NCI-H774 (cell line): ENCODE measurements at places on chromosomes 12 and 14.
A peak's percentile ranks its signal among the peaks of the same experiment; 100 is the strongest.

GRCh38 chr14:100237735-100238418 is 1.1 kb upstream of the YY1 start:
- DNase-seq = peak; percentile 38

GRCh38 chr12:106878804-106879203 is 76.9 kb upstream of the TMEM263 start:
- peak; percentile 90 for DNase-seq

- DNase-seq = peak; percentile 25
These were observed 31.6 kb downstream of the FAM222A start for GRCh38 chr12:109744986-109745942.

DNA sequence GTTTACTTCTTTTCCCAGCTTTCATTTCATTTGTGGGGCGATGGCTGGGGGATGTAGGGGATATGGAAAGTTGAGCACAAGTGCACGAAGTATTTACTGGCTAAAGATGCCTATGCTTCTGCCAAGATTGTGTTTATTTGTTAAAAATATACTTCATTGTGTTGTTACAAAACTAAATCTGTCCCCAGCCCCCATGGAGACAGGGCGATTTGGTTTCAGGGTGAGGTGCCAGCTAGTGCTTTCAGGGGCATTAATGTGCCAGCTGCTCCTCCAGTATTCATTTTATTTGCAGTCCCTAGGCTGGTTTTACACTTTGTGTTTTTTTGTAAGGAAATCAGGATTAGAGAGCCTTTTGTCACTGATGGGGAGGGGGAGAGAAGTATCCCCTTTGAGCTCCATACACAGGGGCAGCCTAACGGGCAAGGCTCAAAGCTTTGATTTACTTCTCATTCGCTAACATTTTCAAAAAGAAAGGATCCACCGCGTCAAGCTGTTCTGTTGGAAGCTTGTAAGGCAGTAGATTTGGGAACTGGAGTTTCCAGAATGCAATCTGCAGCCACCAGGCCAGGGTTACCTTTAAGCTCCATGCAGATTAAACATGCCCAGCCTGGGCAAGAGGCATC is 198.7 kb upstream of the PLEKHG7 start:
- DNase-seq = peak; percentile 20

- DNase-seq = no peak
These were observed 302.8 kb downstream of the FSCB start for GRCh38 chr14:44204061-44204835.

DNA sequence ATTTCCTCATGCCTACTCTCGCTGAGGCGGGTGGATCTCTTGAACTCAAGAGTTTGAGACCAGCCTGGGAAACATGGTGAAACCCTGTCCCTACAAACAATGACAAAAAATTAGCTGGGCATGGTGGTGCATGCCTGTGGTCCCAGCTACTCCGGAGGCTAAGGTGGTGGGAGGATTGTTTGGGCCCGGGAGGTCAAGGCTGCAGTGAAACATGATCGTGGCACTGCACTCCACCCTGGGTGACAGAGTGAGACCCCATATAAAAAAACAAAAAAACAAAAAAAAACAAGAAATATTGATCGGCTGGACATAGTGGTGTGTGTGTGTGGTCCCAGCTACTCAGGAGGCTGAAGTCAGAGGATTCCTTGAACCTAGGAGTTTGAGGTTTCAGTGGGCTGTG is 9.2 kb downstream of the MOAP1 start:
- no peak for DNase-seq
